Fibroblast of pulmonary artery (primary cell): ENCODE measurements at places on chromosomes 2 and 18.

GRCh38 chr18:52160636-52161035 lies 179.4 kb upstream of the DCC start:
- DNase-seq = peak; percentile 0

GRCh38 chr18:21277578-21277977 lies 35.5 kb downstream of the GREB1L start:
- no peak for DNase-seq

- DNase-seq = no peak
These were observed 975.7 kb upstream of the ZEB2 start for GRCh38 chr2:145495590-145495989.

DNA sequence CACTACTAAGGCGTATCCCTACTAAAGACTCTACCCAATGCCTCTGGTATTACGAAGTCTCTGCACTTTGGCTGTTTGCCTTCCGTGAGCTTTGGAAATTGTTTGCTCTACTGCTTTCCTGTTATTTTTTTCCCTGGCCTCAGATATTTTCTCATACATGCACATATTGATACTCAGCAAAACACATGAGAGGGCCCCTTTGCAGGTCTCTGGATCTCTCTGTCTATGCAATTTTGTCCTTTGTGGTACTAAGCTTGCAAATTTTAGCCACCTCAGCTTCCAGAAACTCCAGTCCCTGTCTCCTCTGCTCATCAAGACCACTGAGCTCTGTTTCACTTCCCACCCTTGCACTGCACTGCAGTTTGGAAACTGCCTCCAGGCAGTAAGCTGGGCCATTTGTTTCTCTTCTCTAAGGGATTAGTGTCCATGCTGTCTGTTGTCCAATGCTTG lies 46.6 kb downstream of the TAF1B start:
- DNase-seq = no peak

DNA sequence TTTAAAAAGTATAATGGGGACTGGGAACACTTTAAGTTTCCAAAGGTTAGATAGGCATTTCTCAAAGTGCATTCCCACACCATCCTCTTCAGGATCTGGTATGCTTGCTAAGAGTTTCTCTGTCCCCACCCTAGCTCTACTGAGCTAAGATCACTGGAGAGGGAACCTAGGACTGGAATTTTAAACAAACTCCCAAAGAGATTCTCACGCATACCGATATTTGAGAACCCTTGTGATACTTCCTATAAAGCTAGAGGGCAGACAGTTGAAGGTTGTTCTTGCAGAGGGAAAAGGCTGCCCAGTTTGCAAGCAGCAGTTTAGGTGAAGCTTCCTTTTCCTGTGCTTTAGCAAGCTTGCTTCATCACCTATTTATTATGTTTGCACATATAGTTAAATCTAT lies 3.6 kb downstream of the CNRIP1 start:
- no peak for DNase-seq

DNA sequence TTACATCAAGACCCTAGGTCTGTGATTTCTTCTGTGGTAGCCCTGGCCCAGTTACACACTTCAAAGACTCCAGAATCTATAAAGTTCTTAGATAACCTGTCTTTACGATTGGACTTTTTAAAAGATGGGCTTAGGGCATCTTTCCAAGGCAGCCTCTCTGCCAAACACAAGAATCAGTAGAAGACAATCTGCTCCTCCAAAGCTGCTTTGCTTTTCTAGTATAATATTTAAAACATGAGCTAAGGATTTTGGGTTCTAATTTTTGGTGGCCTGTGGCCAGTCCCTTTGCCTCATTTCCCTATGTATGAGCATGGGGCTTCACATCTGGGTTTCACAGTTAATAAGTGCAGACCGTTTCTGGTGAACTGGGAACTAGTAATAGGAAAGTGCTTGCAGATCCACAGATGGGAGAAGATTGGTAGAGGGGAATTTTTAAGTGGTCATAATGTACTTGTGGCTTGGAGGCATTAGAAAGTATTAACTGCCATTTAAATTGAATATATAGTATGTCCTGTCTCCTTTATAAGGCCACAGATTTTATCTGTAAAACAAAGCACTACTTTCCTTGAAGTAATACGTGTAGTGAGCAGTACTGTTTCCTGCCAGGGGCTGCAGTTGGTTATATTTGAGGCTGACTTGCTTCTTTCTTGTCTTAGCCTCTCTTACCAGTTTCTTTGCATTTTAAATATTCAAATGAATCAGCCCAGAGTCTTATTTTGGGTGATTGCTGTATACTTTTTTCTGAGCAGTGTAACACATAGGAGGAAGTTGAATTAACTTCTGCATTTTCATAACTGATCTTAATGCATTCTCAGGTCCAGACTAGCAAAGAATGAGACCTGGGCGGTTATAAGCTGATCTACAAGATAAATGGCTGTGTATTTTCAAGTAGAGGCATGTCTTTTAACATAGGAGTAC lies 1.5 kb downstream of the ARPC2 start:
- DNase-seq = no peak

GRCh38 chr2:61784643-61785042 lies 69.2 kb downstream of the FAM161A start:
- no peak for DNase-seq

GRCh38 chr2:22894761-22895160 lies 490.2 kb upstream of the KLHL29 start:
- DNase-seq = no peak

DNA sequence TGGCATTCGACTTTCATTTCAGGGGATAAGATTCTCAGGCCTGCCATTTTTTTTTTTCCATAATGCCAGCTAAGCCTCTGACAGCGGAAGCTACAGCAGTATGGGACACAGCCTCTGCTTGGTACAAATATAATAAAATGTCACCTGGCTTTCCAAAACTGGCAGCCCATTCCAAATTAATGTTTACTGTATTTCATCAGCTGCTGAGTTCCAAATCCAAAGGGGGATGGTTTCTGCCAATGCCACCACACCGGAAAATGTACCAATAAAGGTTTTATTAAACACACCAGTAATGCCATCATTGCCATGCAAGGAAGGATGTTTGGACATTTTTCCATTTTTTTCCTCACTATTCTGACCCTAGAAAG lies 275.8 kb upstream of the CCDC68 start:
- no peak for DNase-seq

DNA sequence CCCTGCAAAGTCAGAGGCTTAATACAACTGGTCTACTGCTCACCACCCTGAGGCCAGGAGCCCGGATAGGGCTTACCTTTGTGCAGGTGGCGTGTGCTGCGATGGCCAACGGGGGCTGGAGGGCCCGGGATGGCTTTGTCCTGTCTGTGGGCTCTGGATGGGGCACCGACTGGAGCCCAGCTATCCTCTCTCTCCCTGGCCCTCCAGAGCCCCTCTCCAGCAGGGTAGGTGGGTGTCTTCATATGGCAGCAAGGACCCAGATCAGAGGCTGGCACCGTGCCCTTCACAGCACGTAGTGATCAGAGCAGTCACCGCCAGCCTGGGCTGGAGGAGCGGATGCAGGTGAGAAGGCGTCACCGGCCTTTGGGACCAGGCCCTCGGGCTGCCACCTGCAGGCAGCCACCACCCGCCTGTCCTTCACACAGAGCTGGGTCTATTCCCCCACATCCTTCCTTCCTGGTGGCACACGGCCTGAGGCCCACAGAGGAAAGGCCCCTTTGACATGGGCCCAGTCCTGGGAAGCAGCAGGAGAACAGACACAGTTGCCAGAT lies 232.1 kb downstream of the EIPR1 start:
- DNase-seq = no peak

DNA sequence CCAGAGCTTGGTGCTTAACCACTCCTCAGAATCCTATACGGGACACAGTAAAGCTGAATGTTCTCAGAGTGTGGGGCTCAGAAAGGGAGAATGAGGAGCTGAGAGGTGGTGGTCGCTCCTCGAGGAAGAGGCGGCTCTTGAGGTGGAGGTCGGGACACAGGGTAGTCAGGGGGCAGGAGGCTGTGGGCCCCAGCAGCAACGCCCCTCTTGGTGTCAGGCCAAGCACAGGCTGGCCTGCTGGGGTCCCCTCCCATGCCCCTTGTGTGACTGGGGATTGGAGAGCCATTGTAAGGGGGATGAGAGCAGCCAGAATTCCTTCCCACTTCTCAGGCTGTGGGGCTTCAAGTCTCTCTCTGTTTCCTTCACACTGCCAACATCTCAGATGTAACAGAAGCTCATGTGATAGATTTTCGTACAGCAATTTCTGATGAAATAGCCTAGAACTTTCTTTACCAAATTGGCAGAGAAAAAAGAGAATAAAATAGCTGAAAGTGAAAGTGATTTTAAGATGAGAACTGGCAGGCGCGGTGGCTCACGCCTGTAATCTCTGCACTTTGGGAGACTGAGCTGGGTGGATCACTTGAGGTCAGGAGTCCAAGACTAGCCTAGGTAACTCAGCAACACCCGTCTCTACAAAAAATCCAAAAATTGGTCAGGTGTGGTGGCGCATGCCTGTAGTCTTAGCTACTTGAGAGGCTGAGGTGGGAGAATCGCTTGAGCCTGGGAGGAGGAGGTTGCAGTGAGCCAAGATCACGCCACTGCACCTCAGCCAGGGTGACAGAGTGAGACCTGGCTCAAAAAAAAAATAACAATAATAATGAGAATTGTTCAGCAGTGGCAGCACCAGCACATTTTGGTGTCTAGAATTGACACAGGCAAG lies 61.1 kb upstream of the RPL31 start:
- DNase-seq = no peak

- peak; percentile 24 for DNase-seq
These were observed 48.1 kb downstream of the GALNT3 start for GRCh38 chr2:165745916-165746315.

DNA sequence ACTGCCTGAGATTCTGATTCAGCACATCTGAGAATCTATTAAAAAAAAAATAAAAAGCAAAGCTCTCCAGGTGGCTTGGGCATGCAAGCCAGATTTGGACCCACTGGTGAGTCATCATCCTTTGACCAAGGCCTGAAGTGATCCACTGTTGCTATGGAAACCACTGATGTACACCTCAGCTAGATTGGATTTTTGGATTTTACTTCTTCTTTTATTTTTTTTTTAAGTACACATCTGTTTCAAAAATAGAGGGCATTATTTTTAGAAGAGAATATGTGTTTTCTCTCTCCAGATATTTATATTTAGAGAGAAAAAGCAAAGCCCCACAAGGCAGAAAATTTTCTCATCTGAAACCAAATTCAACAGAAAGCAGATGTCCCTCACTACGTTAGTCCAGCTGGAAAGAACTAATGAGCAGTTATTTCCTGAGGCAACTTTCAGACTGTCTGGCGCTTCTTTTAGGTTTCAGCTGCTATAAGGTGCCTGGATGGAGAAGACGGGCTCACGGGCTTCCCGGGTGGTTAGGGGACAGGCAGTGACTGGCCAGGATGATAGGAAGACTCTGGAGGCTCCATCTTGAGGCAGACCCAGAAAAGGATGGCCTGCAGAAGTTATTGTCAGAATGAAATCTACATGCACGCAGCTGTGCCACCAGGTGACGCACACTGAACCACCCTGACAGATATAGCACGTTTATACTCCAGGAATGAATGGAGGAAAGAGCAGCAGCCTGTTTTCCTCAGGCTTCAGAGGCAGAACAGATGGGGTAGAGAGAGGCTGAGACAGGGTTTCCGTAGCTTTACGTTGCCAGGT lies 50.5 kb downstream of the MRPL35 start:
- DNase-seq = peak; percentile 49

DNA sequence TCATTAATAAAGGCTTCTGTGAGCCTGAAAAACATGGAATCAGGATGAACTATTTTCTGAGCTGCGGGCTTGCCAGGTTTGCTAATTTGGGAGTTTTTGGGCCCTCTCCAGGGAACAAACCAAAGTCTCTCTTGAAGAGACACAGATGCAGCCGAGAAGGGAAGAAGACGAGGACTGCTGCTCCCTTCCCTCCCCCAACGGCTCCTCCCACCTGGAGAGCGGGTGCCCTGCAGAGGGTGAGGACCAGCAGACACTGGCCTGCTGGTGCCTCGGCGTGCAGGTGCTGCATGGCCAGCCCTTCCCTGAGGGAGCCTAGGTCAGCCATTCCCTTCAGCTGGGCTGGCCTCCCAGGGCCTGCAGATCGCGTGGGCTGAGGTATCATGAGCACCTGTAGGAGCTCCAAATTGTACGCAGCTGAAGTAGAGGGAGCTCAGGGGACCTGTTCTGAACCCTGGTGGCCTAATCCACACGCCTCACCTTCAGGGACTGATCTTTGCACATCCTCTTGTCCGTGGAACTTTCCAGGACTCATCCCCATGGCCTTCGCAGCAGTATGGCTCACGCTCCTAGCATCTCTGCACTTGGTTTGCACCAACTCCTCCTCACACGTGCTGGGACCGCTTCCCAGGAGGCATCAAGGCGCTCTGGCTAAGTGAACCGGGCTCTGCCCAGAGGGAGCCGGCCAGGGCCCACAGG lies 19.5 kb downstream of the EMX1 start:
- DNase-seq = no peak
